HS-5 (cell line): ENCODE measurements at places on chromosomes 5 and 9.

DNA sequence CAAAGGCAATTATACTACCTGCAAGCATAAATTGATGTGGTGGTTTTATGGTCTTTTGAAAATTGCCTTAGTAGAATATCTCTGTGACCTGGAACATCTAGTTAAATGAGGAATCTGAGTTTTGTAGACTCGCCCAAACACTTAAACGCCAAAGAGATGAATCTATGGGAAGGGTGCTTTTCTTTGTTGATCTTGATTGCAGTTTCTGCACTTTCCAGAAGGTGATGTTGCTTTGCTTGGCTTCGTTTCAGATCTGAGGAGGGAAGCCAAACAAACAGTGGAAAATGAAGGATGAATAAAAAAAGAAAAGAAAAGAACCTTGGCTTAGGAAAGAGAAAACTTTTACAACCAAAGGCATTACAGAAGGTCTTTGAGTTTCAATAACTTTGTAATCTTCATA lies 1021.2 kb downstream of the NR2F1-AS1 start:
- no peak for DNase-seq

GRCh38 chr9:3435732-3436131 lies 90.1 kb downstream of the RFX3 start:
- no peak for DNase-seq

- DNase-seq = no peak
These were observed 330.3 kb downstream of the NTRK2 start for GRCh38 chr9:84999788-85000187.

DNA sequence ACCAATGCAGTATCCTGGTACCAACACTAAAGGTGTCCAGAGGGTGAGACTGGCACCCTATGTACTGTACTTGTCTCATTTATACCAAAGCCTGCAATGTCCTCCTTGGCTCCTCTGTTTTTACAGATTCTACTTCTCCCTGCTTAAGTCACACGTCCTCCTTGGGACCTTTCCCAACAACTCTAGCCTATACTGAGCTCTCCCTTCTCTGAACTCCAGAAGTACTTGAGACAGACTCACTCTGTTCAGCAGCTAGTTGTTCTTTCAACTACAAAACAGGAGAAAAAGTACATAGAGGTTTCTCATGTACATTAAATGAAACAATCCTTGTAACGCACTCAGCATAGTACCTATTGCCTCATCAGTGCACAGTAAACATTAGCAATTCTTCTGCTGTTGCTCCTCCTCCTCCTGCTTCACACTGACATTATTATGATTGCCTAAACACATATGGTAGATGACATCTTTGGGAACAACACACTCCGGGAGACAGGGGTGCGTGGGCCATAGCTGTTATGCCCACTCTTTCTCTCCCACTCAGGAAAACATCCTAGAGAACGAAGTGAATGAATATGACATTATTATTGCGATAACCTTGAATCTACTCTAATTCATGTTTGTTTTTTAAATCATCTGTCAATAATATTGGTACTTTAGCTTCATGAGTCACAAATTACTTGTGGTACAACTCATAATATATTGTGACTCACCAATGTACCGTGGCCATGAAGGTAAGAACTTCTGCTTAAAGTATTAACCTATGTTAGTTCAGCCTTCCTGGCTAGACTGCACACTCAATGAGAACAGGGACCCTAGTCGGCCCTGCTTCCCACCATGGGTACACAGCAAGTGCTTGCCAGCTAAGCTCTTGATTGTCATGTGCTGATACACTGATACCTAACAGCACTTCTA lies 180.3 kb upstream of the ADRA1B start:
- no peak for DNase-seq

- no peak for DNase-seq
These were observed 10.6 kb downstream of the AFAP1L1 start for GRCh38 chr5:149282027-149282965.

GRCh38 chr5:175859422-175859821 lies 12.0 kb upstream of the CPLX2 start:
- no peak for DNase-seq

- no peak for DNase-seq
These were observed 25.7 kb upstream of the C5orf47 start for GRCh38 chr5:173963182-173963838.

GRCh38 chr5:143541943-143542797 lies 138.7 kb upstream of the NR3C1 start:
- no peak for DNase-seq

DNA sequence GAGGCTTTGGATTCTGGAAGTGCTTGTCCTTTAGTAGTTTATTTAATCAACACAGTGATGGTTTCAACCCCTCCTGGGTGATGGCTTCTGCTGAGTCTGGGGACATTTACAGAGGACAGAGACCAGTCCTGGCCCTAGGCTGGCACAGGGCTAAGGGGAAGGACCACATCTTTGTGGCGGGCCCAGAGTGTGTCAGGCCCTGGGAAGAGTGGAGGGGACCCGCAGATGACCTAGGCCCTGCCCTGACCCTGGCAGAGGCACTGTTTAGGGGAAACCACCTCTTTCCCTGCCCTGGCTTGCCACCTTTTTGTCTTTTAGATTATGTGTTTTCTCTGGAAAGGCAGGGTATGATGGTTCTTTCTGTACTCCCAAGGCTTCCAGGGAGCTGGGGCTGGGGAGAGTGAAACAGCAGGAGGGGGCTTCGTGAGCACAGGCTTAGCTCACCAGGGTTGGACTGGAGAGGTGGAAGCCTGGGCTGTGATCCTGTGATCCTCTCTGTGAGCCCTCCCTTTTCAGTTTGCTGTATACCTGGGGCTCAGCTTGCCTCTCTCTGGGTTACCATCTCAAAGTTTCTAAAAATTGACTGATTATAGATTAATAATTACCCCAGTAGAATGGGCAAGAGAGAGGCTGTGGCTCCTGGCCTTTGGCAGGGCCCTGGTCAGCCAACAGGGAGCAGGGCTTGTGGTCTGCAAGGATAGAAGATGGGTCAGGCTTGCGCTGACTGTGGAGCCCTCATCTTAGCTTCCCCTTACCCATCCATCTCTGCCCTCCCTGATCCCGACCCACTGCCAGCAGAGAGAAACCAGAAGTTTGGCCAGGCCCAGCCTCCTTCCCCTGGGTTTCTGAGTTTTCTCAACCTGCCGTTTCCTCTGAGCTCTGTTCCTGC lies 1.7 kb upstream of the SYNPO start:
- DNase-seq = no peak

GRCh38 chr5:157594257-157594656 lies 18.7 kb upstream of the ADAM19 start:
- DNase-seq = no peak

GRCh38 chr5:28914297-28914696 lies 1875.9 kb upstream of the CDH9 start:
- no peak for DNase-seq

DNA sequence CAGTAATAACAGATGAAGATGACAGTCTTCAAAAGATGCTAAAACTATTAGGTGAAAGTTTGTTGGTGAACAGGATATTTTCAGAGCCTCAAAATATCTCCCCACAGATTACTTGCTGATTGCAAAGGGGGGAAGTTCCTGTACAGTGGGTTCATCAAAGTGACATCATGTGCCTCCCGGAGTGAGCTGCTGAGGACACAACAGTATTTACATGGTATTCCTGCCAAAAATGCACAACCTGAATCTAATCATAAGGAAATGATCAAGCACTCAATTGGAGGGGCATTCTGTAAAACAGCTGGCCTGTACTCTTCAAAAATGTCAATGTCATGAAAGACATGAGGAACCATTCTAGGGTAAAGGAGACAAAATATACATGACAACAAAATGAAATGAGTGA lies 18.9 kb upstream of the GLIS3 start:
- DNase-seq = no peak

- no peak for DNase-seq
These were observed 35.5 kb downstream of the VAV2 start for GRCh38 chr9:133956520-133957076.

- DNase-seq = no peak
These were observed 623 bp upstream of the TRIM36 start for GRCh38 chr5:115170134-115170928.

DNA sequence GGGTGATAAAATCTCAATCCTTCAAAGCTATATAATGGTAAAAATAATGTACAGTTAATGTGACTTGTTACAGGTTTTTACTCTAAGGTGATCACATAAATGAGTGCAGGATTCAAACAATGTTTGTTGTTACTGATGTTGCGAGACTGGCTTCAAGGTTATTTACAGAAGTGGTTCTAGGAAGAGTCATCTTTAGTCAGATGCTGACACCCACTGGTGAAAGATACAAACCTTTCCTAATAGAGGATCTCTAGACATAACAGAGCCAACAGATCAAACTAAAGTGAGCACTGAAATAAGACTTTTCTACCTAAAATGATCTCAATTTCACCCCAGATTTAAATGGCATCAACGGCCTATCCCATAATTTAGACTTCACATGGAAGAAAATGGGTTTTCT lies 20.2 kb downstream of the ARSB start:
- DNase-seq = peak; percentile 42

DNA sequence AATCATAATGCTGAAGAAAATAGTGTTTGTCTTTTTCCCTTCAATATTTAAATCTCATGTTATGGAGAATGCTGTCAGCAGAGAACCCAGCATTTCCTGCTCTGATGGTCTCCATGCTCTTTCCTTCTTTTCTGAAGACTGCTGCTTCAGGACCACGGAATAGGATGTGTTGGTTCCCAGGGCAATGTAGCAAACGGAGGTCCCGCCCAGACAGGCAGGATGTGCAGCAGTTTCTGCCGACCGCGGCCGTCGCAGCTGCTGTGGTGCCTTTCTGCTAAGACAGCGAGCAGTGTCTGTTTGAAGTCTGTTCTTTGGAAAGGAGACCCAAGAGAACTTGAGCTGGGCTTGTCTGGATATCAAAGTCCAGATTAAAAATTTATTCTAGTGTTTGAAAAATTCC lies 654.3 kb downstream of the CCDC171 start:
- peak; percentile 29 for DNase-seq

DNA sequence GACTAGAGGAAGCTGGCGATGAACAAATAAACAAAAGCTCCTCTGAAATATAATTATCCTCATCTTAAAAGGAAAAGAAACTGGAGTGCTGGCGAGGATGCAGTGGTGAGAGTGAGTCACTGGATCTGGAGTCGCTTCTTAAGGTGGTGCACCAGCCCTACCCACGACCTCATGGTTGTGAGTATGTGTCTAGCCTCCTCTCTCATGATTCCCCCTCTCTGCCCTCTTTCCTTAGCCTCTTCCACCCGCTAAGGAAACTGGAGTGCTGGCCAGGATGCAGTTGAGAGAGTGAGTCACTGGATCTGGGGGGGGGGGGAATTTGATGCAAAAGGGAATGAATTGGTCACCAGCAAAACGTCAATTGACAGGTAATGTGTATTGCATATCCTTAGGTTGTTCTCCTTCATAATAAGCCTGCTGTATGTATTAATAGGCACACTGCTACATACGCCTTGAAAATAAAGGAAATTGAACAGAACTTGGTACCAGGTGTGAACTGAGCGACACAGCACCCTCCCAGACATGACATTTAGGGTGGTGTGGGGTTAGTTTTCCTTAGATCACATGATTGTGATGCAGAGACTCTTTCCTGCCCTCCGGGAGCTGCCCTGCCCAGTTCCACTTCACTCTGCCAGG lies 36.3 kb upstream of the EBF1 start:
- peak; percentile 45 for DNase-seq

- DNase-seq = no peak
These were observed 295.2 kb downstream of the ARHGAP26 start for GRCh38 chr5:143065185-143065965.

DNA sequence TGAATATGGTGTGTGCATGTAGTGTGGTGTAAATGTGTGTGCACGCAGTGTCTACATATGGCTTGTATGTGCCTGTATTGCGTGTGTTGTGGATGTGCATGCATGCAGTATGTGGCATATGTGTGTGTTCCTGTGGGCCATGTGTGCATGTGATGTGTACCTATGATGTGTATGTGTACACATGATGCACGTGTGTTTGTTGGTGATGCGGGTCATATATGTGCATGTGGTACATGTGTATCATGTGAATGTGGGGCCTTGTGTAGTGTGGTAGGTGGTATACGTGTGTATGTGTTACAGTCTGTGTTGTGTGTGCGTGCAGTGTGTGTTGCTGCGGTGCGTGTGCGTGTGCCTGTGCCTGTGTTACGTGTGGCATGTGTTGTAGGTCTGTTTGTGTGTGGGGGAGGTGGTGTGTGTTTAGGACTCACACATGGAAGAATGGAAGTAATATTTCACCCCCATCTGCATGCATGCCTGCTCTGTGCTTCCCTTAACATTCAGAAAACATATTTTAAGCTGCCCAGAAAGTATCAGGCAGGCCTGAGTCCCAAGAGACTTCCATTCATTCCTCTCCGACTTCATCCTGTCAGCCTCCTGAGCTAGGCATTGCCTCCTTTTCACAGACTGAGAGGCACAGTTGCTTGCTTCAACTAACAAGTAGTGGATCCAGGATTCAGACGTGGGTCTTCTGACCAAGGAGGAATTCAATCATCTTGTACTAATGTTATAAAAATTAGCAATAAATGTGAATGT lies 55.4 kb upstream of the RUFY1 start:
- DNase-seq = no peak

- no peak for DNase-seq
These were observed 24.2 kb downstream of the INSYN2B start for GRCh38 chr5:169956126-169956525.

DNA sequence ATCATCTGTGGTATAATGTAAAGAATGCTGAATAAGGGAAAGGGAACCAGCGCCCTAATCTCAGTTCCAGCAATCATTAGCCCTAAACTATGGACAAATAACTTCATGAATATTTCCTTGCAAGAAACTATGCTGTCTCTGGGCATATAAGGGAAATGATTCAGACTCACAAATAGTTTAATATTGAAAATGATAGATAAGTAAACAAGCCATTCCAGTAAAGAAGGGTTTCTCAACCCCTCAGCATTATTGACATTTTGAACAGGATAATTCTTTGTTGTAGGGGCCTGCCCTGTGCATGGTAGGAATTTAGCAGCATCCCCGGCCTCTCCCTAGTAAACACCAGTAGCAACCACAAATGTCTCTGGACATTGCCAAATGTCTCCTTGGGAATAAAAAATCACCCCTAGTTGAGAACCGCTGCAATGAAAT lies 23.8 kb downstream of the C5 start:
- DNase-seq = no peak

GRCh38 chr5:88746438-88746882 lies 136.5 kb downstream of the MEF2C start:
- DNase-seq = no peak

DNA sequence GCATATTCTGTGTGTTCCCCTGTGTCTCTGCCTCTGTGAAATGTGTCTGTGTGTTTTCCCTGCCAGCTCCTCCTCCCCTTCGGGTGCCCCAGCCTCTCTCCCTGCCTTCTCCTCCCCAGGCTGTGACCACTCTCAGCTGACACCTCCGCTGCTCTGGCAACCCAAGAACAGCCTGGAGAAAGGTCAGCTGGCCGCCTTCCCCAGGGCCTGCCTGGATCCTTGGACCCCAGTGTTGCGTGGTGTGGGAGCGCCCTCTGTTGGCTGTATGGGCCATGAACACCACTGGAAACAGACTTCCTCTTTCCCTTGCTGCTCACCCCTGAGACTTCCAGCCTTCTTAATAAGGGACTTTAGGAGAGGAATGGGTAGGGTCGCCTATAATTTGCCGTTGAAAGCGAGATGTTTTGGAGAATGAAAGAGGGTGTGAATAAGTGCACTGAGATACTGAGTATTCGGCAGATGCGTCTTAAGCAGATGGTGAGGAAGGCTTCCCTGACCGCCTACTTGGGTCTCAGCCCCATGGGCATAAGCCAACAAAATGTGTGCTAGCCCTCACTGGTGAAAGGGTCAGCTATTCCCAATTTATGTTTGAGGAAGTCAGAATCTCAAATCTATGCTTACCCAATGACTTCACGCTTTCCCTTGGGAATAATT lies 114.9 kb upstream of the TRIM32 start:
- no peak for DNase-seq

GRCh38 chr9:125409217-125409636 lies 147.6 kb downstream of the GAPVD1 start:
- DNase-seq = no peak
